Peyer's patch (tissue), 4 donors: ENCODE measurements at places on chromosomes 6 and 20. TPM values are rescaled to one million over a fixed set of nuclear protein-coding genes. Genes with fewer than 3 reads are reported as not detected.

DNA sequence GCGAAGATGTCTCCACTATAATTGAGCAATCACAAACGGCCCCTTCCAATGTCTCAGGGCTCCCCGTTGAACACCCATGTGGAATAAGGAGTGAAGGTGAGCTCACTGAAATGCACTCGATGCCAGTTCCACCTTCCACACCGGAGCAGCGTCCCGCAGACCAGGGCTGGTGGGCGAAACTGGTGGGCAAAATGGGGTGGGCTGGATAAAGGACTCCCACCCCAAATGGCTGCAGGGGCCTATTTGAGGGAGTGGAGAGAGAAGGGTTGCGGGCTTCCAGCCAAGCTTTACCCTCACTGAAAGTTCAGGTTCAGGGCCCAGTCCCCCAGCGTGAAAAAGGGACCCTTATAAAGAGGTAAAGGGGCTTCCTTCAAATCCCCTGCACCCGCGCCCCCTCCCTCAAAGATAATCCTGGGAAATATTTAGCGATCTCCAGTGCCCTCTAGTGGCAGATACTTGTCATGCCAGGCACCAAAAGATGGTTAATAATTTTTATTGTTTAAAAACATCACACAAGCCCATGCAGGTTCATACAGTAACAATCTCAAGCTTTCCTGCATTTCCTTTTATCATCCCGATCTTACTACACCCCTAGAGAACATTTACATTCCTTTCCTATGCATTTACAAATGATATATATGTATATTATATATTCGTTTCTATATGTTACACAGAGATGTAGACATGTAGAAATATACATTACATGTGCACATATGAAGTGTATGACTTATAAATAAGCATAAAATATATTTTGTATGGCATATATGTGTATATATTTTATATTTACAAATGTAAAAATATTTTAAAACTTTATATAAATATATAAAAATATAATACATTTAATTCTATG, 58.2 kb upstream of the NKX2-2 start:
- H3K27me3 ChIP-seq, result peaks cover 3% of the 10 kb centered on the region
- H3K36me3 ChIP-seq, result no peaks in the 10 kb centered on the region
- H3K4me1 ChIP-seq, result no peaks in the 10 kb centered on the region
- no peak overlapping the region for H3K27ac ChIP-seq

DNA sequence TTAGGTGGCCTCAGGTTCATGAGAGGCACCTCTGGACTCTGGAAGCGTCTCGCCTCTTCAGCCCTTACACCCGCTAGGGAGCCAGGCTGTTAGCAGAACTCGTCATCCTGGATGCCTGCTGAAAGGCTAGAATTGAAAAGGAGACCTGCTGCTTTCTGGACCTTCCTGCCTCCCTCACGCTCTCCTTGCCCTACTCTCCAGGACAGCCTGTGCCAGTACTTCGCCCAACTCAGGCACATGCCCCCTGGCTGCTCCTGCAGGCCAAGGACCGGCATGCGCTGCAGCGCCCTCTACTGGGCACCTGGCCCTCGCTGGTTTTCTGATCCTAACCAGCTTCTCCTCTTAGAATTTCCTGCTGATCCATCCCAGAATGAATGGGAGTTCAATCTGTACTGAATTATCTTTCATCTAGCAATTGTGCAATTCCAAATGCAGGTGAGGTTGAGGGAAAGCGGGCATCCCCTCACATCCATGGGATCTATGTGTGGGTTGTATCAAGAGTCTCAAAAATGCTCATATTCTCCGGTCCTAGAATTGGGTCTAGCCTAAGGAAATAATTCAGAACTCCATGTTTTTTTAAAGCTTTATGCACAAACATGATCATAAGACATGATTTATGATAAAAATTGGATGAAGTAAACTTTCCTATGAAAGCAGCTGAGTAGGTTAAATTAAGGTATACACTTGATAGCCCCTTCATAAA, 78.0 kb downstream of the PTPN1 start:
- no peaks in the 10 kb centered on the region for H3K27me3 ChIP-seq
- H3K4me1 ChIP-seq, result peaks cover 8% of the 10 kb centered on the region
- H3K36me3 ChIP-seq, result peaks cover 50% of the 10 kb centered on the region
- DNase-seq, result peak; percentile 85
- no peak overlapping the region for H3K27ac ChIP-seq

GRCh38 chr6:73131706-73132105, 93.6 kb downstream of the KHDC1L start:
- no peak overlapping the region for H3K4me3 ChIP-seq
- no peaks in the 10 kb centered on the region for H3K27me3 ChIP-seq
- no peak for DNase-seq
- no peaks in the 10 kb centered on the region for H3K36me3 ChIP-seq

DNA sequence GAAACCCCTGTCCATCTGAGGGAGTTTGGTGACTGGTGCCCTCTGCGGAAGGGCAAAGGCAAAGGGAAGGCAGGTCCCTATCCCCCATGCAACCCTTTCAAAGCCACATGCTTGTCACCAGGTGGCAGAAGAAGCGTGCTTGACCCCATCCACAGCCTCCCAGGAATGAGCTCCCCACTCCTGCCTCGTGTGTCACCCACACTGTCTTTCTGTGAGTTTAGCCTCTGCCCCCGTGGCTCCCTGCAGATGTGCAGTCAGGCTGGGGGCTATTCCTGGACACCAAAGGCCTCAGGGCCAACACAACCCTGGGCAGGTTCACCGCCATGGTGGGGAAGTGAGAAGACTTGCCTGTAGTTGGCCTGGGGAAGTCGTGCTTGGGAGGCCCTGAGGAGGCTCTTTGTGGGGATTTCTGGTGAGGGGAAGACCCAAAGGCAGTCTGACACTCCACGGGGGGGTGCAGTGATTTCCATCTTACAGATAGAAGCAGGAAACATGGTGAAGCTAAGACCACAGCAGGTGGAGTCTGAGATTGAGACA, 16.6 kb upstream of the PCMTD2 start:
- H3K4me3 ChIP-seq, result no peak overlapping the region
- H3K4me1 ChIP-seq, result no peaks in the 10 kb centered on the region
- H3K27me3 ChIP-seq, result no peaks in the 10 kb centered on the region
- no peaks in the 10 kb centered on the region for H3K36me3 ChIP-seq
- H3K27ac ChIP-seq, result no peak overlapping the region
- DNase-seq, result peak; percentile 36

KHDRBS2 gene
- 3.1 TPM for total RNA-seq

FLRT3 gene
- total RNA-seq, result 3.9 TPM
